Femur (tissue), 1 donor: ENCODE measurements at places on chromosomes 1 and 21.
A peak's percentile ranks its signal among the peaks of the same experiment; 100 is the strongest.

DNA sequence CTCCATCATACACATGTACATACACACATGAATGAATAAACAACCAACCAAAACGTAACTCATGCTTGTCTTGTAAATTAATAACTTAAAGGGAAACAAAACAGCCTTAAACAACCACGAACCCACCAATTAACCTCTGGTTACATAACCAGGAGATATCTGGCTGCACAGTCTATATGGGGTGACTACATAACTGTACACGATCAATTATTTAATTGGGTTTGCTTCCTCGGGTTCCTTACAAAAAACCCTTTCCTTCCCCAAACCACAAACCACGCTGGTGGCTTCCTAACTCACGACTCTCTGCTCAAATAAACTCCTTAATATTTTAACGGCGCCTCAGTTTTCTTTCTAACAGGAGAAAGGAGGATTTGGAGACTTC, 744 bp downstream of the ZNF670 start:
- DNase-seq = no peak

- DNase-seq = no peak
Measured at GRCh38 chr1:14780271-14780670, 181.8 kb downstream of the KAZN start.

DNA sequence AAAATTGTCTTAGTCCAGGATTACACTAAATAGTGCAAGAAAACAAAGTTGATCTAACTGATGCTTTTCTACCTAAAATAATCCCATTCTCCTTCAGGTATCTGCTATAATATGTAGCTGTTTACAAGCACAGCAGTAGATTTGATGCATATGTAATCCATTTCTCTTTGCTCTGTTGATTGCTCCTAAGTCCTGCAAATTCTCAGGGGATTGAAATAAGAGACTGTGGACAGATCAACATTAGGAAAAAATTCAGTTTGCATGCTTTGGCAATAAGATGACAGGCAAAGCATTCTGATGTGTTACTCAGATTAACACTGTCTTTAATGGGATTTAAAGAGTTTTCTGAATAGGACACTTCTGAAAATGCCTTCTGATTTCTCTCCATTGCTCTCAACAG, 34.7 kb downstream of the RNF11 start:
- DNase-seq = no peak

DNA sequence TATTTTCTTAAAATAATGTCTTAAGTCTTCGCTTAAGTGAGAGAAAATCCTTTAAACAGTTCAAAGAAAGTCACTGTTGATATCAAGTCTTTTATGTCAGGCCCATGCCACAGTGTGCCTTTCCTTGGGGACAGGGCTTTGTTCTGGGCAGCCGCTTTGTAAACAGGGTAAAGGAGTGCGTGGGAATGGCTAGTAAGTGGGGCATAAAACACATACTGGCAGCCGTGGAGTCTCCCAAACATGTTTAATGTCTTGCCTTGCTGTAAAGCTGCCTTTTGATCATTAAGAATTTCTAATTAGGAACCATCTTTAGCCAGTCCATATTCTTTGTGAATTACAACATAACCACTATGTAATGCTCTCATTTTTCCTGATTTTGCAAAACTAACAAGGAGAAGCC, 99.7 kb downstream of the PHTF1 start:
- no peak for DNase-seq

GRCh38 chr1:62621907-62622306, 24.6 kb downstream of the ANGPTL3 start:
- DNase-seq = no peak

GRCh38 chr1:179017383-179018326, 8.0 kb upstream of the FAM20B start:
- no peak for DNase-seq

DNA sequence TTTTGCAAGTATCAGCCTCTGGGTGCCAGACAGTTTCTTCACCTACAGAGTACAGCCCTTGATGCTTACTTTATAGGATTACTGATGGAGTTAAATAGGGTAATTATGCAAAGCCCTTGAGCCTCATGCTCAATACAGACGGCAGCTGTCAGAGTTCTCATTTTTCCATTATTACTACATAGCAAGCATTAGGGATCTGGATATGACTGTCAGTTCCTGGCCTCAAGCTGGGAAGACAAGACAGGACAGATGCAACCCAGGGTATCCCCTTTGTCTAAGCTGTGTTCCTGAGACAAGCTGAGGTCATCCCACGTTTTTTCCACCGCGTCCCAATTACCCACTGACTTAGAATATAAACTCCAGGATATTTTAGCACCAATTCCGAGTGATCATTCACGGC, 94.4 kb downstream of the SLC35F3 start:
- DNase-seq = peak; percentile 20

DNA sequence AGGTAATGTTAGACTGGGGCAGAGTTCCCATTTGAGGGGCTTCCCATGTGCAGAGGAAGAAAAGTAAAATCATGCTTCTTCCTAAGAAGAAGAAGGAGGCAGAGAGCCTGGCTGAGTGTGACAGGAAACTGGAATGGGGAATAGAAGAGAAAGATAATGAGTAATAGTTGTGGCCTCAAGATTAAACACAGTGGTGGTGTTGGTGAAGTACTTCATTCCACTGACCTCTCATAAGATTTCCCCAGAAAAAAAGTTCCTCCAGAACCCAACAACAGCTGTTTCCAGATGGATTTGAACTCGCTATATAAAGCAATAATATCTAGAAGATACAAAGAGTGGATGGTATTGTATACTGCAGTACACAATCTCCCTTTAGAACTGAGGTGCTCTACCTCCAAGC, 13.0 kb downstream of the RGS1 start:
- DNase-seq = no peak

DNA sequence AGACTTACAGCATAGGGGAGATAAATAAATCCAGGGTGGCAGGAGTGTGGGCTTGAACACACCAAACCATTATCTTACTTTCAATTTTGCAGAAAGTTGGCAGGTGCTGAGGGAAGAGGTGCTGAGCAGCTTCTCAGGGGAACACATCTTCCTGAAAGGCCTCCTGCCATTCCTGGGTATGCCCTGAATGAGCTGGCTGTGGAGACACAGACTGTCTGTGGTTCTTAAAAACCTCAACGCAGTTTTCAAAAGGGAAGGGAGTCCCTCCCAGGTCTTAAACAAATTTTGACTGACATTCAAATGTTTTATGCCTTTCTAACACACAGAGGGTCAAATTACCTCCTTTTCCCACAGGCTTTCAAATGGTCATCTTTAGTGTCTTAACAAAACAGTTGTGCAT, 166.9 kb downstream of the TNFSF18 start:
- no peak for DNase-seq

GRCh38 chr1:197145446-197146024, 934 bp downstream of the ASPM start:
- no peak for DNase-seq

DNA sequence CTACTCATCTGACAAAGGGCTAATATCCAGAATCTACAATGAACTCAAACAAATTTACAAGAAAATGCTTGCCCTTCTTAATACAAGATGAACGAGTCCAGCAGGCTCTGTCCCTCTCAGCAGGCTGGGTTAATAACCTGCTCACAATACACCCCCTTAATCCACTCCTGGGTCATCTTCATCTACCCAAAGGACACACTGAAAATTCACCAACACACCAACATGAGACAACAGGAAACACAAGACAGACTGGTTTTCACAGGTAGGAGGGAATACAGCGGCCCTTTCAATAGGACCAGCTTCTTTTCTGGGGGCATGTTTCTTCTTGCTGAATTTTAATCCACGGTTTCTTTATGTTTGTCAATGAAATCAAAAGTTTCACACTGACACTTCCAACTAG, 44.6 kb downstream of the SUSD4 start:
- no peak for DNase-seq

DNA sequence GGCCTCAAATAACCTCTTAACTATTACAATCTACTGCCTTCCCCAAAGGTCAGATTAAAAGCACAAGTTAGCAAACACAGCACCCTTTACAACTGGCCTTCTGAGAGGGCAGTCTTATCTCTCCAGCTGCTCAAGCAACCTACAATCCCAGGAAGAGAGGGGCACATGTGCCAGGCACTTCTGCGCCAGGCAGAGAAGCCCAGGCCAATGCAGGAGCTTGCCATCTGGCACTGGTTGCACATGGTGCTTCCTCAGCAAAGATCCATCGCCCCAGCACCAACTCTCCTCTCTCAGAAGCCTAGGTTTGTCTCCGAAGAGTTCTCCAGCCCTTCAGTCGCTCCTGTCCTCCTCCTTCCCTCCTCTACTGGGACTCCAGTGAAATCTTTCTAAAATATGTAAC, 2.5 kb downstream of the STK40 start:
- no peak for DNase-seq

GRCh38 chr1:80244372-80244771, 1237.8 kb upstream of the ADGRL4 start:
- no peak for DNase-seq

DNA sequence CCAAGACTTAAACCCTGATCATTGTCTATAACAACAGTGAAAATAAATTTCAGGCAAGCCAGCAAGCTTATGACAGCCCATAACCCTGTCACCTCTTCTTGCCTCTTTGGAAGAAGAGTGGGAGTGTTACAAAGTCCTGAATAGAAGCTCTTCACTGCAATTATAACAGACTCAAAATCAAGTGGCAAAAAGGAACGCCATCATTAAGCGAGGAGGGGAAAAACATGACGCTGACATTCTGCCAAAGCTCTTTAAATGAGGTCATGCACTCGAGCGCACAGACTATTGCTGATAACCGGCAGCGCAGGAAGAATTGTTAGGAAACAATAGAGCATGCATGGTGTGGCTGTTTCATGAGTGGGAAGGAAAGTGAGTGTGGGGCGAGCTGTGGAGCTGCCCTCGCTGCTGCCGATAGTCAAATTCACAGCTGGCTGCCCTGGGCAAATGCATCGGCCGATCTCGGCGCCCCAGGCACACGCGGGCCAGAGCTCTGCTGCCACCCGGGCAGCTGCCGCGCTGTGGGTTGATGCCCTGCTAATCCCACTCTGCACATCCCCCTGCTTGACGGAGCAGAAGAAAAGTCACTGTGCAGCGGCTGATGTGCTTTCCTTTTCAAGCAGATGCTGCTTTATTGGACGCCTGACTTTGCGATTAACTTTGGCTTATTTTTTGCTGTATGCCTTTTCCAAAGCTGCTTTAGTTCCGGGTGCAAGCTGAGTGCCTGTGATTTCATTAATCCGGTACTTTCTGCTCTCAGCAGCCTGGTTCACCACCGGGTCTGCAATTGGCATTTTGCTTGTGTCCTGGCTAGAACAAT, 102.4 kb upstream of the ST6GALNAC5 start:
- DNase-seq = peak; percentile 22

- DNase-seq = no peak
Measured at GRCh38 chr1:31069392-31069791, 3.9 kb upstream of the PUM1 start.

GRCh38 chr1:228059634-228060457, 22.7 kb upstream of the ARF1 start:
- peak; percentile 37 for DNase-seq

DNA sequence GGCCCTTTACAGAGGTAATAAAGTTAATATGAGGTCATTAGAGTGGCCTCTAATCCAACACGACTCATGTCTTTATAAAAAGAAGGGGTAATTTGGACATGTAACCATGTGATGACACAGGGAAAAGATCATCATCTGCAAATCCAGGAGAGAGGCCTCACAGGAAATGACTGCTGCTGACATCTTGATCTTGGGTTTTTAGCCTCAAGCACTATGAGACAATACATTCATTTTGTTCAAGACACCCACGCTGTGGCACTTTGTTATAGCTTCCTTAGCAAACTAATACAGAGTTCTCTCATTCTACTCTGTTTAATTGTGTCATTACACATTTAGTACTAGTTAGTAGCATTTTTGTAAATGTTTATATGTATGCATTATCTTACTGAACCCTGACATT, 64.0 kb upstream of the RUNX1 start:
- no peak for DNase-seq

- peak; percentile 46 for DNase-seq
Measured at GRCh38 chr1:231934797-231935196, 308.2 kb downstream of the DISC1 start.

GRCh38 chr1:20261095-20261494, 29.6 kb upstream of the VWA5B1 start:
- no peak for DNase-seq

DNA sequence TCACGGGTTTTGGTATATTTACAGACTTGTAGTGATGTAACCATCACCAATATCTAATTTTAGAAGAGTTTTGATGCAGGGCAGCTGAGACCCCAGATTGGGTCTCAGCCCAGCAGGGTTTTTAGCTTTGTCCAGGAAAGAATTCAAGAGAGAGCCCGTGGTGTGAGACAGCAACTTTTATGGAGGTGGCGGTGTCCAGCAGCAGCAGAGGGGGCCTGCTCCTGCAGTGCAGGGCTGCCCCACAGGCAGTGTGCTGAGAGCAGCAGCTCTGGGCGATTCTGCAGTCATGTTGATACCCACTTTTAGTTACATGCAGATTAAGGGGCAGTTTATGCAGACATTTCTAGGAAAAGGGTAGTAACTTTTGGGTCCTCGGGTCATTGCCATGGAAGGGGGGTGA, 1.8 kb upstream of the EPHX1 start:
- no peak for DNase-seq

- no peak for DNase-seq
Measured at GRCh38 chr1:240947438-240948224, 335.7 kb upstream of the GREM2 start.

GRCh38 chr1:33170351-33171274, 11.2 kb downstream of the TRIM62 start:
- no peak for DNase-seq

DNA sequence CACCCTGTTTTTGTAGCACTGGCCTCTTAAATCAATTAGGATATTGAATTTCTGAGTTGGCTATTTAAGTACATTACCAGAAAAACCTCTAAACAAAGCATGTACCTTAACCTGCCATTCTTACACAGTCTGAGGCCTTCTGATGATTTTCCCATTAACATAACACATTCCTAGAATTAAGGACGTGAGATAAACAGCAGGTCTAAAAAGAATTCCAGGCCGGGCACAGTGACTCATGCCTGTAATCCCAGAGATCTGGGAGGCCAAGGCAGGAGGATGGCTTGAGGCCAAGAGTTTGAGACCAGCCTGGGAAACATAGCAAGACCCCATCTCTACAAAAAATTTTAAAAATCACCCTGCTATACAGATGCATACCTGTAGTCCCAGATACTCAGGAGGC, 18.0 kb upstream of the LRRC8D start:
- DNase-seq = no peak

DNA sequence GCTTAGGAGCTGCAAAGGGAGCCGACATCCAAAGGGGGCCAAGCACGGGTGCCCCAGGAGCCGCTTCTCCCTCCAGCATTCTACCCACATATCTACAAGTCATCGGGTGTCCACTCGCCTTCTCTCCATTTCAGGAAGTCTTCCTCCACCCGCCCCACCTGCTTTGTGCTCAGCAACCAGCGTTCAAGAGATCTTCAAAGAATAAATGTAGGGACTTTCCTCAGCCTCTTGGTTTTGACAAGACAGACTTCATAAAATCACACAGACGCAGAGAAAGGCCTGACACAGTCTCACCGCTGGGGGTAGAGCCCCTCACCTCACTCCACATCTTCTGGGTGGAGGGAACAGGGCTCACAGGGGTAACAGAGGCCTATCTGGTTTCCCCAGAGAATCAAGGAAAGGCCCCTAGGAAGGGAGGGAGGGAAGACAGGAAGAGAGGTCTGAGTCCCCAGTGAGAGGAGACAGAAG, 49.5 kb downstream of the SSBP3 start:
- DNase-seq = no peak
